GM04503 (cell line): ENCODE measurements at places on chromosomes 3 and 15.

GRCh38 chr3:14810070-14810791 is 8.5 kb upstream of the FGD5 start:
- no peak for DNase-seq

- peak; percentile 45 for DNase-seq
These were observed 472.8 kb upstream of the KCNMB2 start for GRCh38 chr3:178063461-178063860.

GRCh38 chr3:55143336-55143735 is 215.5 kb upstream of the LRTM1 start:
- DNase-seq = no peak

- DNase-seq = no peak
These were observed 89.0 kb downstream of the ATP1B3 start for GRCh38 chr3:141965471-141965870.

- DNase-seq = peak; percentile 26
These were observed 31.0 kb downstream of the ACAP2 start for GRCh38 chr3:195411836-195412235.

- DNase-seq = no peak
These were observed 302.1 kb upstream of the STT3B start for GRCh38 chr3:31230425-31231223.

DNA sequence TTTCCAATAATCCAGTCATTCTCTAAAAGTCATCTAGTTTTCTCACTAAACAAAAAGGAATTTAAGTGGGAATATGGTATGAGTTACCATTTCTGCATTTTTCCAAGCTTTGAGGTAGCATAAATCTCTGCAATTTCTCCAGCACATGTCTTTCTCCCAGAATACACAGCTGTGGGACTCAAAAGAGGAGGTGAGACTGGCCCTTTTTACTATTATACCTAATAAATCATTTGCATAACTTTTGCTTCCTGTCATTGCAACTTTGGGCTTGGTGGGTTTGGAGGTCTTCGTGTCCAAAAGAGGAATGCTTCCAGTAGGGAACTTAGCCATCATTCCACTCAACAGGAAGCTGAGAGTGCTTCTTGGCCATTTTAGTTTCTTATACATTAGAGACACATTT is 94.8 kb downstream of the FMN1 start:
- no peak for DNase-seq

DNA sequence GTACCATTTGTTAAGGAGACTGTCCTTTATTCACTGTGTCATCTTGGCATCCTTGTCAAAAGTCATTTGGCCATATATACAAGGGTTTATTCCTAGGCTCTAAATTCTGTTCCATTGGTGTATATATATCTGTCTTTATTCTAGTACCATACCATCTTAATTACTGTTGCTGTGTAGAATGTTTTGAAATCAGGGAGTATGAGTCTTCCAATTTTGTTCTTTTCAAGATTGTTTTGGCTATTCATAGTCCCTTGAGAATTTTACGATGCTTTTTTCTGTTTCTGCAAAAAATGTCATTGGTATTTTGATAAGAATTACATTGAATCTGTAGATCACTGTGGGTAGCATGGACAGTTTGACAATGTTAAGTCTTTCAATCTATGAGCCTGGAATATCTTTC is 28.7 kb downstream of the PFN2 start:
- no peak for DNase-seq

- DNase-seq = no peak
These were observed 118.7 kb downstream of the THRB start for GRCh38 chr3:24375947-24376384.

DNA sequence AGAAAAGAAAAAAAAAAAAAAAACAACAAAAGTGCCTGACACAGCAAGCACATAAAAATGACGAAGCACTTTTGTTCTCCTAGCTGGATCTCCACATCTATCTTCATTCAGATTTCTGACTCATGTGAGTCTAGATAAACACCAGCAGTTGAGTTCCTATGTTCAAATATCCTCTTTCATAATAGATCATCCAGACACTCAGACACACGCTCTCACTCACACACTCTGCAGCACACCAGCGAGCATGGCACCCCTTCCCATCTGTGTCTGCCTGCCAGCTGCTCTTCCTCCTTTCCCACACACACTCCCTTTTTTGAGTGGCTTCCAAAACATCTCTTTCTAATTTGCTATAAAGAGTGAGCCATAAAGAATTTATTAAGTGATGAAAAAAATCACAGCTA is 19.8 kb upstream of the CELF6 start:
- DNase-seq = peak; percentile 90

- no peak for DNase-seq
These were observed 86.2 kb downstream of the NBEAL2 start for GRCh38 chr3:47065681-47066080.

- no peak for DNase-seq
These were observed 22.9 kb downstream of the EXOG start for GRCh38 chr3:38519000-38519399.
